ENCODE measurements at places on chromosomes 4 and X.

GRCh38 chr4:7206911-7207567, 14.7 kb downstream of the SORCS2 start:
- DNase-seq, result peak; percentile 76

DNA sequence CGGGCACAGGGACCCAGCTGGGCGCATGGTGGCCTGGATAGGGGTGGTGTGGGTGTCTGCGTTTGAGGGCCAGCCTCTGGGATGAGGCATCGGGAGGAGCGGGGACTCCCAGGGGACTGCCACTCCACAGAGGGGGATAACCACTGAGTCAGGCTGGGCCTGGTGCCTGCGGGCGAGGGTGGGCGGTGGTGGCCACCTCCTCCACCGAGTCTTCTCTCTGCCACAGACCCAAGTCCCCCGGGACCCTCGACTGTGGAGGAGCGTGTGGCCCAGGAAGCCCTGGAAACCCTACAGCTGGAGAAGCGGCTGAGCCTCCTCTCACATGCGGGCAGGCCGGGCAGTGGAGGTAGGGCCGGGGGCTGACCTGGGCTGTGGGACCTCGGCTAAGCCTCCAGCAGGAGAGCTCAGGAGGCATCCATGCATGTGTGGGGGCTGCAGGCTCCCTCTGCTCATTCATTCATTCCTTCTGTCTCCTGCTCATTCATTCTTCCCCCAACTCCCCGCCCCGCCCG, 26.4 kb downstream of the DOK7 start:
- no peak for DNase-seq

DNA sequence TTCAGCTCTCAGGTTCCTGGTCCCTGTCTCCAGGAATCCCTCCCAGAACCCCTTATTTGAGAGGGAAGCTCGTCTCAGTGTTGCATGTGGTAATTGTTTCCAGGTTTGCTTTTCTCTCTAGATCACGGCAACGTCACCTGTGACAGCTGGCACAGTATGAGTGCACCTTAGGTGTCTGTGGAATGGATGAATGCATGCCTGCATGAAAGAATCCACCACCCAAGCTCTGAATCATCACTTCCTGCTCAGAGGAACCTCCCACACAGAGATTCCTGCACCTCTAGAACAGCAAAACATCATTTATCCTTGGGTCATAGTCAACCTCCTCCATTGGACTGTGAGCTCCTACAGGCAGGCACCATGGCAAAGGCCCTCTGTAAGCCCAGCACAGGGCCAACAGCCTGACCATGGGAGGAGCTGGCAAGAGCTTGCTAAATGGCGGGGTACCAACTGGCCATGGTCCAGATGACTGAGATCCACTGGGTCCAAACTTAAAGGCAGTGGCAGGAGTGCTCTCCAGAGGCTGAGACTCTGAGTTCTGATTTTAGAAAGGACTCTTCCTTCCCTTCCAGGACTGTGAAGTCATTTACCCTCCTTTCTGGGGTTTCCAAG, 116.2 kb downstream of the SLC2A9 start:
- no peak for DNase-seq

DNA sequence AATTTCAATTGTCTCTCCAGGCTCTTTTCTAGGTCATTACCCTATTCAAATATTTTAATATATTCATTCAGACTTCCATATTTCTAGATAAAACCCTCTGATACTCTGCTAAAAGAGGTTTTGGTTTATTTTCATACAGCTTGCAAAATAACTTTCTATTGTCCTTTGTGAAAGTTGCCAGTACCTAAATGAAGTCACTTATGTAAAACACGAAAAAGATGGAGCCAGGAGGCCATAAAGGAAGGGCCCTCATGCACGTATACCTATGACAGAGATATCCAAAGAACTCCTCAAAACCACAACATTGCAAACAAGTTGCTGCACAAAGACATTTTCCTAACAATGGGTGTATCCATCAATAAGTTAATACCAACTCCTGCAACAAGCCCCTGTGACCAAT, 25.7 kb upstream of the ELOVL6 start:
- no peak for DNase-seq

GRCh38 chr4:48832571-48832970, 1.7 kb downstream of the OCIAD1 start:
- no peak for DNase-seq

DNA sequence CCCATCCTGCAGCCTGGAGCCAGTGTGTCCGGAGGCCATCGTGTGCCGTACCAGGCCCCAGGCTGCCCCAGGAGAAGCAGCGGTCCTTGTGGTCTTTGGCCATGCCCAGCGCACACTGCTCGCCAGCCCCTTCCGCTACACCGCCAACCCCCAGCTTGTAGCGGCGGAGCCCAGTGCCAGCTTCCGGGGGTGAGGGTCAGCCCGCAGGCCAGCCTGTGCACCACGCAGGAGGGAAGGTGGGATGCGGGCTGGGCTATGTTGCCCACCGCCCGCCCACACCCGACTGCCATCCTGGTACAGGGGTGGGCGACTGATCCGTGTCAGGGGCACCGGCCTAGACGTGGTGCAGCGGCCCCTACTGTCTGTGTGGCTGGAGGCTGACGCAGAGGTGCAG, 7.6 kb upstream of the SRPK3 start:
- peak; percentile 8 for DNase-seq

DNA sequence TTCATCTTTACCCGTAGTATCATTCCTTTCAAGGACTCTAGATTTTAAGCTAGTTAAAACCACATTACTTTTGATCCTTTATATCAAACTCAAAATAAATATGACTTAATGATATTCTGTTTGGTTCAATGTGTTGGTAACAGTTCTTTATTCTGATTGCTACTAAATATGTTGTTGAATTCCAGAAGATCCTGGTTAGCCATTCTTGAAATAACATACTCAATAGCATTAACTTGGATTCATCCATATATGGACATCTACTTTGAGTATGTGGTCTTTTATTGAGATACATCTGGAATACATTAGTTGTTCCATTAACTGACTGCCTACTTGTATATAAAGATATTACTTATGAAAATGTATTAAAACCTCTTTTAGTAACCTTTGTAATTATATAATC, 27.5 kb upstream of the PCDH18 start:
- DNase-seq, result no peak

DNA sequence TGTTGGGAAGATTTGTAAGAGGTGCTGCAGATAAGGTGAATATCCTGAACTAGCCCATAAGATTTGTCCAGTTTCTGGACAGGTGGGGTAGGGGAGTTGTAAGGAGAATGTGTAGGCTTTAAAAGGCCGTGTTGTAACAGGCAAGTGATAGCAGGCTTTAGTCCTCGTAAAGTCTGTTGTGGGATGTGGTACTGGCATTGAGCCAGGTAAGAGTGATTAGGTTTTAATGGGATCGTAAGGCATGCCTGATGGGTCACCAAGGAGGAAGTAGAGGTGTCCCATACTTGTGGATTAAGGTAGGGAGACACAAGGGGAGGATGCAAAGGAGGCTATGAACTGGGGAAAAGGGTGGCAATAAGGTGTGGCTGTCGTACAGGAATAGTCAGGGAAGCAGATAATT, 256.9 kb upstream of the DKK2 start:
- DNase-seq, result no peak

DNA sequence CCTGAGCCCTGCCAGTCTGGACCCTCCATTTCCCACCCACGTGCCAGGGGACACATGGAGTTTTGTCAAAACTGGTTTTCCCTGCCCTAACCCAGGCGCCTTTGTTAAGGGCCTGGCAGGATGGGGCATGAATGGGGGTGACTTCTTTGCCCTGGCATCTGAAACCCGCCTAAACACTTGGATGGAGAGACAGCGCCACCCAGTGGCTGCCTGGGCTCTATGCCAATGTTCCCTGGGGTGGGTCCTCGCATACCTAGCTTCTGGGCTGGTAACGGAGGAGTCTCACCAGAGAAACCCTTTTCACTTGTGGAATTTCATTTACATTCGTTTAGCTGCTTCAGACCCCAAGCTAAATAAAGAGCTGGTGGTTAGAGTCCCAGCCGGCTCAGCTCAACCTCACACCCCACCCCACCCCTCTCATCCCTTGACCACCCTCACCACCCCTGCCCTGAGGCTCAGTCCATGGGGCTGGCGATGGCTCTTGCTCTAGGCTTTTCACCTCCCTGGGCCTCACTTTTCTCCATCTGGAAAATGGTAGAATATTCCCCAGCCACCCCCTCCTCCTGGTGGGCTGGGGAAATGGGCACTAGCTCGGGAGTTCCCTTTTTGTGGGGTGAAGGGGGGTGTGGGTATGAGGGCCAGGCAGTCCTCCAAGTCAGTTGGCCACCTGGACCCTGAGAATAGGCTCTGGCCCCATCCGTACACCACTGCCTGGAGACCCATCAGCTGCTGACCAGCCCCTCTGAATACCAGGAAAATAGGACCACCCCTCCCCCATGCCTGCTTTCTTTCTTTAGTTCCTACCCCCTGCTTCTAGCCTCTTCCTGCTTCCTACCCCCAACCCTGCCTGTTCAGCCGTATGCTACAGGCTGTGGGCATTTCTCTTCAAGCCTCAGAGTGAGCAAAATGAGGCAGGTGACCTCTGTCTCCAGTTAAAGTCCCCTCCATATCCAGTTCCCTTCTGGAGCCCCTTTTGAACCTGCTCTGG, 57.1 kb upstream of the PJA1 start:
- DNase-seq, result peak; percentile 51

GRCh38 chrX:10171249-10171648, 14.5 kb downstream of the CLCN4 start:
- DNase-seq, result no peak

DNA sequence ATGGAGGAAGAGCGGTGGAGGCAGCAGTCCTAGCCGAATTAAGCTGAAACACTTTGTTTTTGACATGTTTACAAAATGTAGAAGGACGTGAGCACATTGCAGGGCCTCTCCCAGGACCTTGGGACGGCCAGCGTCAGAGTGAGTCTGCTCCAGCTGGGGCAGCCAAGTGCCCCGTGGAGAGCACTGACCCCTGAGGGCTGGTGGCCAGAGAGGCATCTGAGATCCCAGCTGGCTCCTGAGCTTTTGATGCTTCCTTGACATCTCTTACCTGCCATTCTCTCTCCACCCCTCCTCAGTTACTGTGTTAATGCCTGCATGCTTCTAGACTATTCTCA, 24.7 kb downstream of the NAT8L start:
- DNase-seq, result peak; percentile 91

DNA sequence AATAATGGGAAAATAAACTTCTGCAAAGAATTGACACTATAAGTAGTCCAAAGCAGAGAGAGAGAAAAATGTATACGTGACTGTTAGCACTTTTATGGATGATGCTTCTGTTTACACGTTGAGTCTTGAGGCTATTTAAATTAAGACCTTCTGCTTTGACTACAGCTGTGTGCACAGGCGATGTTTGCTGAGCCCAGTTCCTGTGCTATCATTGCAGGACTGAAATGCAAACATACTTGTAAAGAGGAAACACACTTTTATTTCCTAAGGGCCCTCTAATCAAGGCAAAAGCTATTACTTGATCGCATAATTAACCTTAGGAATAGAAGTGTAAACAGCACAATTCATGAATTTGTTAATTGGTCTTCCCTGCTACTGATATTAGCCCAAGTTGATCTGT, 226.9 kb downstream of the FBXW7 start:
- no peak for DNase-seq
